ENCODE measurements at places on chromosomes 2 and 18.
A peak's percentile ranks its signal among the peaks of the same experiment; 100 is the strongest.

DNA sequence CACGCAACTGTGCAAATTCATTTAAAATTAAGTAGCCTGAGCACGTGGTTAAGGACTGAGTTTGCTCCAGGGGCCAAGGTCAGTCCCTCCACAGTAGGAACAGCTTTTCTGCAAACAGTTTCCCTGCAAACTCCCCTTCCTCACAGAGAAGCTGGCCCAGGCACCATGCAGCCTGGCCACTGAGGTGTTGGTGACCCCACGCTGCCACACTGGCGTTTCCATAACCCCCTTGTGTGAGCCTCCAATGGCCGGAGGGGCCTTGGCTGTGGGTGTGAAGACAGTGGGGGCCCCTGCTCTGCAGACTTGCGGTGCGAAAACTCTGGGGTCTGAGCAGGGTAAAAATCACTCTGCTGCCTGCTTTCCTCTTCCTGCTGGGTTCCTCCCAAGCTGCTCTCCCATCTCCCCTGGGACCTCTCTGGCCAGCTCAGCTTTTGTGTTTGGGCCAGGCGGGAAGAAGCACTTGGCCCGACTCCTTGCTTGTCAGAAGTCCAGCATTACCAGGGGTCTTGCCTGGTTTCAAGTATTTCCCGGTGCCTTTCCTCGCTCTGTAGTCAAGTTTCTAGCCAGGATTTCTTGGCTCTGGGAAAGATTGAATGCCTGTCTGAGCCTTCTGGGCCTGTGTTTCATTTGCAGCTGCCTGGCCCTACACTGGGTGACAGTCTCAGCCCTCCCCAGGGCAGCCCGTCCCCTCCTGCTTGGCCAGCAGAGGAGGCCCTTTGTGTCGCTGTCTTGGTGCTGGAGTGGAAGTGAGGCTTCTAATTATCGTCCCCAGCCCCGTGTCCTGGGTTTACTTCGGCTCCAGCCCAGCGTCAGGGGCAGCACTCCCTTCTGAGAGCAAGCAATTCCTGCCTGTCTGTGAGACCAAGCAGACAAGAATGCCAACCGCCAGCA, 131.4 kb upstream of the SLC1A4 start:
- DNase-seq, result no peak

DNA sequence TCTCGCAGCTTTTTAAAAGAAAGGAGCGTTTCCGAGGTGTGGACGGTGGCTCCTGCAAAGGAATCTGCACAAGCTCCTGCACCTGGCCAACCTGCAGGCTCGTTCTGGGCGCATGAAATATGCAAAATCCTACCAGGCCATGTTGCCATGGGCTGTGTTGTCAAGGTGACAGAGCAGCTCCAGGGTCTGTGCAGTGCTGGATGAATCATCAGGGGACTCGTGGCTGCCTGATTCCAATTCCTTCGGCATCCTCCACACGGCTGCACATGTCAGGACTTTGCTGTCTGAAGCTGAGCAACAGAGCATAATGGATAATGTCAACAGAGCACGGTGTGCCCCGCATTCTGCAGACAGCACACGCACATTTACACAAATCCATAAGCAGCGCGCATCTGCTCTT, 120.5 kb downstream of the EIPR1 start:
- DNase-seq, result no peak

GRCh38 chr18:28095041-28095440, 81.9 kb downstream of the CDH2 start:
- DNase-seq, result no peak

DNA sequence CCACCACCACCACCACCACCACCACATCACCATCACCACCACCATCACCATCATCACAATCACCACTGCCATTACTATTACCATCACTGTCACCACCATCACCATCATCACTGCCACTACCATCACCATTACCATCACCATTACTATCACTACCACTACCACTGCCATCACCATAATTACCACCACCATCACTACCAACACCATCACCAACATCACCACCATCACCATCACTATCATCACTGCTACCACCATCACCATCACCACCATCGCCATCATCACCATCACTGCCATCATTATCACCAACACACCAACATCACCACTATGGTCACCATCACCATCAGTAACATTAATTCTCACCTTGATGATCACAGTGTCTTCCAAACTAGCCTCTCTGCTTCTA, 291.4 kb downstream of the TGIF1 start:
- DNase-seq, result no peak

GRCh38 chr2:9095690-9096089, 92.2 kb upstream of the MBOAT2 start:
- no peak for DNase-seq

DNA sequence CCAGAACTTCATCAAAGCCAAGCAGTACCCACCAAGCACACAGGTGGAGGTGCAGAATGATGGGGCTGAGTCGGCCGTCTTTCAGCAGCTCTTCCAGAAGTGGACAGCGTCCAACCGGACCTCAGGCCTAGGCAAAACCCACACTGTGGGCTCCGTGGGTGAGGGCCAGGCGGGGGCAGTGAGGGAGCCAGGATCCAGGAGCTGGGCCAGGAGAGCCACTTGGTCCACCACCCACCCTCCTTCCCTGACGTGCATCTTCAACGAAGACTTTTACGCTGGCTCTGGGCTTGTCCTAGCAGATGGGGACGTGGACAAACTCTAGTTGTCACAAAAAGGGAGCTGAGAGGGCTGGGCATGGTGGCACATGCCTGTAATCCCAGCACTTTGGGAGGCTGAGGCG, 11.8 kb downstream of the VIL1 start:
- DNase-seq, result no peak

DNA sequence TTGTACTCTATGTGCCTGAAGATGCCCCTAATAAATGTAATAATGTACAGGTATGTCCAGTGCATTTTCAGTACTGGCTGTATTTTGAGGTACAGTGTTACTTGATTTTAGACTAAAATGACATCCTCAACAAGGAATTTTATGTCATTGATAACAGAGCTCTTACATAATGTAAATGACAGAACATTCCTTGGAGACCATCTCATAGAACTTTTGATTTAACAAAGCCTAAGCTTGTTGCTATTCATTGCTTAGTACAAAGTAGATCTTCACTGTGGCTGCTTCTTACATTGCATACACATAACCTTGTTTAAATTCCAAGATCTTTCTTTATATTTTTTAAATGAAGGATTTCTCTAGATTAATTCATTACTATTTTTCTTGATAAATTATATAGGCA, 24.1 kb downstream of the DYNC1I2 start:
- DNase-seq, result no peak

DNA sequence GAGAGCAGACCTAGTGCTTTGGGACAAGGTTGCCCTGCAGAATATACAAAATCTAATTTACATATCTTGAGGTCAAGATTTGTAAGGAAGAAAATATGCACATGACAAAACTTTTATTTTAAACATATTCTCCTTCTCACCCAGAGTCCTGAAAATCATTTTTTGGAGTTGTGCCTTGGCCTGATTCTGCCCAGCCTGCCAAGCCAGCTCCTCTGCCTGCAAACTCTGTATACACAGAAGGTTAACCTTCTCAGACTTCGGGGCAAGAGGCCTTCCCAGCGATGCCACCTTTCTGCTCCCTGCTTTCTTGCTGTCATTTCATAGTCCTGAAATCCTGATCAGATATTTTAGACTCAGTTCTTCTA, 95.8 kb upstream of the CAVIN2 start:
- DNase-seq, result no peak

GRCh38 chr2:160338901-160339685, 139.0 kb upstream of the ITGB6 start:
- no peak for DNase-seq

DNA sequence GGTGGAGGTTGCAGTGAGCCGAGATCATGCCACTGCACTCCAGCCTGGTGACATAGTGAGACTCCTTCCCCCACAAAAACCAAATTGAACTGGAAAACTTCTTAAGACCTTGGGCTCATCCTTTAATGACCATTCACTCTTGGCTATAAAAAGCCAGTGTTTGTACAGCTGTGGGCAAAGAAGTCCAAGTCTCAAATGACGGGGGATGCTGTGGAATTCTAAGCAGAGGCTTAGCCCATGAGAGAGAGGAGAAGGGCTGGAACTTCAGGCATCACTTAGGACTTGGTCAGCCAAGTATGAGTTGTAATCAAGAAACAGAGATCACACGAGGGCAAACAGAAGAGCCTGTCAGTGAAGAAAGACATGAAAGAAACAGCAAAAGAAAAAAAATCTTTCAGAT, 79.3 kb upstream of the POU3F3 start:
- DNase-seq, result no peak

- peak; percentile 31 for DNase-seq
Observed at GRCh38 chr2:133884739-133885381, 316.6 kb upstream of the NCKAP5 start.

GRCh38 chr2:157596992-157597681, 31.5 kb downstream of the ACVR1C start:
- DNase-seq, result peak; percentile 40
